Cerebellar nuclear complex (tissue), 1 donor: ENCODE measurements at places on chromosomes 4 and X.

- no peak for DNase-seq
These were observed 41.0 kb downstream of the PDK3 start for GRCh38 chrX:24506082-24506481.

DNA sequence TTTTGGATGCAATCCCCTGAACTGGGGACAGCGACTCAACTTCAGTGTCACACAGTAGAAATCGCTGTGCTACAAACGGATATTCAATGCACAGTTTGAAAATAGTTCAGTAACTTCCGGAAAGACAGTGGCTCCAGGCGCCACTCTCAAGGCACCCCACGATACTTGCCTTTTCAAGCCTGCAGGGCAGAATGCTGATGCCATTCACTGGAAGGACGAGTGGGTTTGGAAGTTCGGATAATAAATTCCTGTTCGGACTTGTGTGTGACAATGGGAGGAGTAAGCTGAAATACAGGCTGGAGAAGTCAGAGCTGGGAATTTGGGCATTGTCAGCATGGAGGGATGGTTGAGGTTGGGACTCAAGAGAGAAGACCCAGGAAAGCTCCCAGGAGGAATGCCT is 64.3 kb upstream of the HELT start:
- no peak for DNase-seq

DNA sequence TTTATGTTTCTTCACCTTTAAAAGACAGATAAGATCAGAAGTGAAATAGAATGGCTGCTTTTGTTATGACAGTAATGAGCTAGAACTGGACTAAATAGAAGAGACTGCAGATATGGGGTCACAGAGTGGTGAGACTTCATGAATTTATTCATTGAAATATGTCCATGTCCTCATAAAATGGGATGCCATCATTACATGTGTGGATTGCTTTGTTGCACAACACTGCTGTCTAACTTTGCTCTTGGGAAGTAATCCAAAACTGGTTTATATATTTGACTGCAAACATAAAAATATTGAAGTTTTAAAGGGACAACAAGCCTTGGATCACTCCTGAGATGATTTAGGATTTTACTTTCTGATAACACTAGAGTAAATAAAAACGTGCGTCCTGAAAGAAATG is 209.2 kb upstream of the FAT4 start:
- DNase-seq: no peak

DNA sequence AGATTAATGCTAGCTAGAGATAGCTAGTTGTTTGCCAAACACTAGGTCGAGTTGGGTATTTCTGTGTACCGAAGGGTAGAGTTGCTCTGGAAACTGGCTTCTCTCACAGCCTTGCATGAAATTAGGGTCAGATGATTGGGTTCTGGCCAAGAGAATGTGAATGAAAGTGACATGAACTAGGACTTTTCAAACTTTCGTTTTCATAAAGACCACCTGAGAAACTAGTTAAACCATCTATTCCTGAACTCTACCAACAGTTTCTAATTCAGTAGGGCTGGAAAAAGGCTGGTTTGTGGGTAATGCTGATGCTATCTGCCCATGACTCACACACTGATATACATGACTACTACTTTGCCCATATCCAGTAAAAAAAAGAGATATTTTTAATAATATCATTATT is 157.6 kb downstream of the GASK1B start:
- no peak for DNase-seq

GRCh38 chrX:36856849-36857248 is 151.3 kb upstream of the FAM47C start:
- DNase-seq: no peak

DNA sequence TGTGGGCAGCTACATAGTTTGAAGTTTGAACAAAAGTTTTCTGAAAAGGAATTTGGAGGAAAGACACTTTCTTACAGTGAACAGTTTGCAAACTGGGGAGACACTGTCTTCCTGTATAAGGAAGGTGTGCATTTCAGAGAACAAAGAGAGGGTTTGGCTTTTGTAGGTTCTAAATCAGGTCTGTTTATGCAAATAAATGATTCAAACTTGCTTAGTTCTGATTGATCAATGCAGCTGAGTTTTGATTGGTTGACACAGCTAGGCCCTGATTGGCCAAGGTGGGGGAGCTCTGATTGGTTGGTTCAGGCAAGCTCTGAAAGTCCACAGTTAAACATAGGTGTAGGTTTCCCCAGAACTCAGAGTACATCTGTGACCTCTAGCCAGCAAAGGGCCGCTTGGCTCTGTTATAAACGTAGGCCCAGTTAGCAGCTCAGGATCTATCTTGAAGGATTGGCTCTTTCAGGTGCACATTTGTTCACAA is 63.0 kb upstream of the ENPP6 start:
- DNase-seq: no peak

DNA sequence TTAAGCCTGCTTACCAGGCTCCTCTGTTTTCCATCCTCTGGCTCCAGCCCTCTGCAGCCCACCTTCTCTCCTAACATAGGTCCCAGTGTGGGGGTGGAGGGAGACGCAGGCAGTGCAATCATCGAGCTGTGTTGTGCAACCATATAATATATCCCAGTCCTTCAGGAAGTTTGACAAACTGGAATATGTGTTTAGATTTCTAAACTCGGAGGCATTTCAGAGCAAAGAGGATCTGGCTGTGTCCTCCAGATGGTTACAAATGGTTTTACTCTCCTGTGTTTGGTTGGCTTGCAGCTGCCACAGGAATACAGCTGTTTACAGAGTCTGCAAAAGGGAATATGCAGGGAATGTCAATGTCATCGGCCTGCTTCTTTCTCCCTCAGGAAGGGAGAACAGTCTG is 195.3 kb upstream of the LNX1 start:
- DNase-seq: no peak

DNA sequence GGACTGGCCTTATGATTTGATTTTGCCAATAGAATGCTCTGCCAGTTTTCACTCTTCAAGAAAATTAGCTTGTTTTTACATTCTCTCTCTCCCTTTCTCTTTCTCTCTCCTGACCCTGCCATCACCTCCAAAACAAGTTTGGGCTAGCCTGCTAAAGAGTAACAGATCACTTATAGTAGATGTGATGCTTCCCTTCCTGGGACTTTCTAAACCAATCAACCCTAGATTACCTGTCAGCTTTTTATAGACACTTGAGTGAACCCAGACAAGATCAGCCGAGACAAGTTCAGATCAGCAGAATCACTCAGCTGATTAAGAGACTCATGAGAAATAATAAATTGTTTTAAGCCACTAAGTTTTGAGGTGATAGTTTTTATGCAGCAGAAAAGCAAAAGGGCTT is 521.2 kb downstream of the ANKRD50 start:
- no peak for DNase-seq
